Lower leg skin (tissue), 4 donors: ENCODE measurements at places on chromosomes 5 and 9. TPM values are rescaled to one million over a fixed set of nuclear protein-coding genes. Genes with fewer than 3 reads are reported as not detected.

NTNG2 gene
- 0.15 TPM for total RNA-seq

FBP1 gene
- total RNA-seq: 5.8 TPM

DNA sequence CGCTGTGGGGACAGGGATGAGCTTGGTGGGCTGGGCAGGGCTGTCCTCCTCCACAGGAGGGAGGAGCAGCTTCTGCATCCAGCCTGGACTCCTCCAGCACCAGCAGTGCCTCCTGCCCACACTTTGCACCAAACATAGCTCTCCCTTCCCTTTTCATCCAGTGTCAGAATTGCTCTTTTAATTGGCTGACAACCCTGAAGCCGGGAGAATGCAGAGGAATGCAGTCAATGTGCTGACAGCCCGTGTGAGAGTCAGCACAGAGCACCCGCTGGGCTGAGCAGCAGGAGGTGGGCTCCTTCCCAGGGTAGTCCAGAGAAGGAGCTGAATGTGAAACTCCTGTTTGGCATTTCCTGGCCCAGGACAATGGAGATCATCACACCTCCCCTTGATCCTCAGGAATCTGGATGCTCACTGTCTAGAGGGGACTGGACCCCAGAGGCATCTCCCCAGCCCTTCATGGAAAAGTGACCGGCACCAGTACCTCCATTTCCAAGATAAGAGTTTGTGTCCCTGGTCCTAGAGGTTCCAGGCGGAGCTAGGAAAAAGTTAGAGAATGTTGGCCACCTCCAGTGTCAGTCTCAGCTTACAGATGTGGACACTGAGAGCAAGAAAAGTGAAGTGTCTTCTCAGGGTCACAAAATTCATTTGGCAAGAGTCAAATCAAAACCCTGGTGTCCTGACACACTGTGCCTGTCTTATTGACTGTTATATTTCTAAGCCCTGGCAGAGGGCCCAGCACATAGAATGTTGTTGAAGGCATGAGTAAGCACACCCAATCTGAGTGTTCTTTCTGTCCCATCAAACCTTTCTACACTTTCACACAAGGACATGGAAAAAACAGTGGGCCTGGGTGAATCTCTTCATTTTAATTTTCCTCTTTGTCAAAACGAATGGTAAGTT is 202.1 kb downstream of the SNX18 start:
- DNase-seq: no peak

GRCh38 chr9:5842929-5843793 is 10.2 kb upstream of the ERMP1 start:
- DNase-seq: no peak

ZFP2 gene
- 1.7 TPM for total RNA-seq

GRCh38 chr9:6692881-6693361 is 47.4 kb upstream of the GLDC start:
- DNase-seq: no peak

TMEM174 gene
- not detected for total RNA-seq

DNA sequence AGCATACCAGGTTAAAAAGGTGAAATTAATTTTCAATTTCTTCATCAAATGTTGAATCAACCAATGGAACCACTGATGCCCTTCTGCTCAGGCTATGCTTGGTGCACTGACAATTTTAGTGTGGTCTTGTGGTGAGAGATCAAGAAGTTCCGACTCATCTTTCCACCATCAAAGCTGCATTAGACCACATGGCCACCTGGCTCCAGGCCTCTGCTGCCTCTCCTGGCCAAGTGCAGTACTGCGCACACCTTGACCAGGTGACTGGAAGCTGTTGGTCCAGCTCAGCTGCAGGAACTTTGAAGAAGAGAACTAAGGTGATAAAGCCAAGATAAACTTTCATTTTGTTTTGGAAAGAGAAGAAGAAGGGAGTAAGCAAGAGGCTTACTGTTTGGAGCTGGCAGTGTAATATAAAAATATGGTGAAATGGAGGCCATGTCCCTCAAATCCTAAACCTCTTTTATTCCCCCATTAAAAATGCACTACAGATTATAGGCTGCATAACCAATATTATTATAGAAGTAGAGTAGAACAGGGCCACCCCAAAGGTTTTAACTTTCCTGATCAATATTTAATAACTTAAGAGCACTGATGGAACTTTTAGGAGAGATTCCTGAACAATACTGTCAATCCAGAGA is 315.5 kb upstream of the C9orf72 start:
- DNase-seq: no peak

- DNase-seq: no peak
Observed at GRCh38 chr5:79699763-79700400, 10.2 kb downstream of the CMYA5 start.

- DNase-seq: no peak
Observed at GRCh38 chr9:111114486-111114885, 76.2 kb upstream of the LPAR1 start.
